Hematopoietic multipotent progenitor cell treated with erythropoietin and hydrocortisone succinate and interleukin-3 and kit ligand, for 15 days (in vitro differentiated cells): ENCODE measurements at places on chromosomes 4 and X.

DNA sequence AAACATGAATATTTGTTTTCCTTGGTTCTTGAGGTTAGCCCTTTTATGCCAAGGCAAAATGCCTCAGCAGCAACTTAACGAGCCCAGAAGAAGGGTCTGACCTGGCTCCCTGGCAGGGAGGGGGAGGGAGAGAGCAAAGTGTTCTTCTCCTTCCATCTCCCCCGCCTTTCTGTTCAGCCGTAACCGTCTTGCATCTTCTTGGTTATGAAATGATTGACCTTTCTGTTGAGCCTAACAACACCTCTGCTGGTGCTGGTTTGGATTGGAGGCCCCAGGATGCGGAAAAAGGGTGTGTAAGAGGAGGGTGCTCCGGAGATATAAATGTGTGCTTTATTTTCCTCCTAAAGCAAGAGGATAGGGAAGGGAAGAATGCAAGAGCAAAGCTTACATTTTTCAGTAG is 44.7 kb downstream of the PTTG2 start:
- no peak for DNase-seq

DNA sequence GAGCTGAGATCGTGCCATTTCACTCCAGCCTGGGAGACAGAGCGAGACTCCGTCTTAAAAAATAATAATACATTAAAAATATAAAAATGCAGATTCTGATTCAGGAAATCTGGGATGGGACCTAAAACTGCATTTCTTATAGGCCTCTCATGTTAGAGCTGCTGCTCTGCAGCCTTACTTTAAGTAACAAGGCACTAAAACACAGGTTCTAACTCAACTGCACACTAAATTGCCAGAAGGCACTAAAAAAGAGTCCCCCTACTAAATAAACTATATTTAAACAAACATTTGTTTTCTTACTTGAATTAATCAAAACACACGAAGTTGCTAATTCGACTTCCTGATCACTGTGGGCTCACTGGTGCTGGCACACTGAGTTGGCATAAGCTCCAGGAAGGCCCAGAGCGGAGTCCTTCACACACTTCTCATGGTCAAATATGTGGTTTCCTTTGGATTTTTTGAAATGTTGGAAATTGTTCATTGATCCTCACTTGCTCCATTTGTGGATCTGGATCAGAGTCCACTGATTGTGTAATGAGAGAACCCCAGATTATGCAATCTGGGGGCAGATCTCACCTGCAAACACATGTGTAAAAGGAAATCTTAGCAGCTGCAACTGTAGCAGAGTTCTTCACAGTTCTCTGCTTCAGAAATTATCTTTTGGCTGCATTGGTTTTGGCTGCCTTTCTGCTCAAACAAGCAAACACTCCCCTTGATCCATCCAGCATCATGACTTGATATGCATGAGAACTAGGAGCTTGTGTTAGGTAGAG is 59.3 kb downstream of the AFF1 start:
- DNase-seq: no peak

GRCh38 chrX:41889317-41890025 is 33.9 kb downstream of the CASK start:
- DNase-seq: no peak

GRCh38 chrX:133881007-133881406 is 104.4 kb downstream of the GPC3 start:
- DNase-seq: no peak

DNA sequence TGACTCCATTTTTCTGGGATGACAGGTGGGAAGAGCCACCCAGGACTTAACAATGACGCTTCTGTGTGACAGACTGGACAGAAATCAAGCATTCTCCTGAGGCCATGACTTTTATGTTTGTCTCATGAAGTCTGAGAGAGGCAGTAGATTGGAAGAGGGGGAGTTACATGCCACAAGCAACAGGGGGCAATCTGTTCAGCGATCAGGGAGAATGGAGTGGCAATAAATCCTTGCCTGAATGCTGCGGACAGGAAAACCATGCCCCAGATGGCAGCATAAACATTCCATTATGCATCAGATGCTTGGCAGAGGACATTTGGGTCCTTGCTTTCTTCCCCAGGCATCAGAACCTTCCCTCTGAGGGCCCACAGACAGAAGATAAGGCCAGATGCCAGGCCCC is 312.4 kb upstream of the DIPK2B start:
- DNase-seq: no peak

DNA sequence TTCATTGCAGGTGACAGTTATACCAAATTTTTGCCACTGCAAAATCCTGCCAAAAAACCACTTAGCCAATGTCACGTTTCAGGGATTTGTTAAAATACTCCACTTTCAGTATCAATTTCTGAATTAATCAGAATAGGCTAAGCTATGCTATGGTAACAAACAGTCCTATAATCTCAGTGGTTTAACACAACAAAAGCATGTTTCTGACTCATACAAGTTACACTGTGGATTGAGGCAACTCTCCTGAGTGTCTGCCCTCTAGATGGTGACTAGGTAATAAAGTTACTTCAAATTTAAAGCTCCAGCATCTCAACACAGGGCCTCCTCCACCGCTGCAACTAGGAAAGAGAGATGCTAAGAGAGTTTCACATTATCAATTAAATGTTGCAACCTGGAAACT is 23.0 kb upstream of the RADX start:
- no peak for DNase-seq

GRCh38 chrX:64205441-64205734 is at the start of gene AMER1:
Gene AMER1, minus strand, starts transcription at chrX:64205708. Its CDS starts 12,422 bp downstream, at chrX:64193286.
- no peak for DNase-seq

DNA sequence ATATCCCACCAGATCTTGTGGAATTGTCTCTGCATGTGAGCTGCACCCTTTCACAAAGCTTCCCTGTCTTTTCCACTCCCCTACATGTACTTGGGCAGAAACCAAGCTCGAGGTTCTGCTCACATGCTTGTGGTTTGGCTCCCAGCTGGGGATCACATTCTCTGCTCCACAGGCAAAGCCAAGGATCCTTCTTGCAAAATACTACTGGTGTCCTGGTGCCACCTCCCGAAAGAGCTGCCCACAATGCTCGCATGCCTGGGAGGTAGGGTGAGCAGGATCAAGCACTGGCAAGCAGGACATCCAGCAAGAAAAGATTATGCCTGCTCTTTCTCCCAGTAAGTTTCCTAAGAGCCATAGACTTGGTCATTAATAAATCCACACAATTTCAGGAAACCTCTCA is 45.1 kb upstream of the PPARGC1A start:
- no peak for DNase-seq

DNA sequence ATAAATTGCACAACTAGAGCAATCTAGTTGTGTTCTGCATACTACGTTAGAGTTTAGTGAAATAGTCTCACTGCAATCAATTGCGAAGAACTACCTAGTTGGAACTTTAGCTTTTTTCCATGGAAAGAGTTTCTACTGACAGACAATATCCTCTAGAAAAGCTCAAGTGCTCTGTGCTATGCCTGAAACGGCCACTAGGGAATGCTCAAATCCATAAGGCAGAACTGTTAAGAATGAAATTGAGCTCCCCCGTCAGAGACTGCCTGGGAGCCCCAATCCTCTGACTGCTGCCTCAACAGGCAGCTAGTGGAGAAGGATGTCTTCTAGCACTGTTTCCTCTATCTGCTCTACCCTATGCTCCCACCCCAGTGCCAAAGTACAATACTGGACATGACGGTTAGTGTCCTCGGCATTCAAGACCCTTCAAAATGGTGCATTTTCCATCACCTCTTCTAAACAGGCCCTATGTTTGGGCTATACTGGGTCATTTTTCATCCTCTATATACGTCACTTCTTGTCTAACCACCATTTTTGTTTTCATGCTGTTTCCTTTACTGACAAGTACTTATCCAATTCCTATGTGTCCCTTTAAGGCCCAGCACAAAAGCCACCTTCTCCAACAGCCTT is 35.3 kb downstream of the FRMD7 start:
- DNase-seq: peak; percentile 25

GRCh38 chr4:109010521-109010920 is 247.7 kb upstream of the ETNPPL start:
- no peak for DNase-seq

GRCh38 chrX:139770366-139770765 is 62.4 kb upstream of the MCF2 start:
- no peak for DNase-seq

- DNase-seq: no peak
These were observed 28.1 kb downstream of the SLC16A2 start for GRCh38 chrX:74449322-74449936.

DNA sequence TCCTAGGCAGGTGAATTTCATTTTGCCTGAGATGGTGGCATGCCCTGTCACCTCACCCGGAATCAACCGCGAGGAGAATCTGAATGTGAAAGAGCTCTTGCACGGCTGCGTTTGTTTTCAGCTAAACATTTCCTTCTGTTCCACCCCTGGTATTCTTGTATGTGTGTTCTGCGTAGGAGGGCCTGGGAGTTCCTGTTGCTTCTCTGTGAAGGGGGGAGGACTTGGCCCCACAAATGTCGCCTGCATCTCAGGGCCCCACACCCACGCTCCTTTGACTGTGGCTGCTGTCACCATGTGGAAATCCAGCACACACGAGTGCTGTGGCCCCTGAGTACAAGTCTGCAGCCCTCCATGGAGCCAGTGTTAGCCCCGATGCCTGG is 45.8 kb upstream of the CLCN4 start:
- no peak for DNase-seq

GRCh38 chr4:108834166-108834834 is 71.4 kb upstream of the ETNPPL start:
- DNase-seq: no peak

DNA sequence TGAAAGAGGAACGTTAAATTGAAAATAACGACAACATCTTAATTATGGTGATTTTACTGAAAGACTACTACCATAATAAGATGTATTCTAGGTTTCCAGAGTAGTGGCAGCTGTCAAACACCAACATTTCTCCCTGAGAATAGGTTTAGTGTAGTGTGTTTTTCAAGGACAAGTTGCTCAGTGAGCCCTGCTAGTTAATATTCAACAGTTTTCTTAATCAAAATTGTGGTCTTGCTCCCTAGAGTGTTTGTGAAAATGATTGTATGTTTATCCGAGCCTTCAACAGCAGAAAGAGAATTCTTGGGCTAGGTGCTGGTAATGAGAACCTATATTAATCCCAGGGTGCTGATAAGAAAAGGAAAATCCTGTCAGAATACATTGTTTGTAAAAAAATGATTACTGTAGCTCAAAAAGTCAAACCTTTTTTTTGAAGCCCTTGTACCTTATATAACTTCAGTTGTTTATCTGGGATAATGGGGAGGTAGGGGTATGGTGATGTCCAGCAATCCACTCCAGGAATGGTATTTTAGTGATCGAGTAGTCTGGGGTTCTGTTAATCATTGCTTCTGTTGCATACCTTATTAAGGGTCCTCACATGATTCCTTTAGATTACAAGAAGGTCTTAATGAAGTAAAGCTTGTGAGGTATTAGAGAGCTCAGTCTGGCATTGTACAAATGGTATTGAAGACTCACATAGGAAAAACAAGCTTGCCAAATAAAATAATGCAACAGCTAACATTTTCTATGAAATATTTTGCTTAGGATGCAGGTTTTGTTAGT is 110.7 kb downstream of the CCSER1 start:
- no peak for DNase-seq

DNA sequence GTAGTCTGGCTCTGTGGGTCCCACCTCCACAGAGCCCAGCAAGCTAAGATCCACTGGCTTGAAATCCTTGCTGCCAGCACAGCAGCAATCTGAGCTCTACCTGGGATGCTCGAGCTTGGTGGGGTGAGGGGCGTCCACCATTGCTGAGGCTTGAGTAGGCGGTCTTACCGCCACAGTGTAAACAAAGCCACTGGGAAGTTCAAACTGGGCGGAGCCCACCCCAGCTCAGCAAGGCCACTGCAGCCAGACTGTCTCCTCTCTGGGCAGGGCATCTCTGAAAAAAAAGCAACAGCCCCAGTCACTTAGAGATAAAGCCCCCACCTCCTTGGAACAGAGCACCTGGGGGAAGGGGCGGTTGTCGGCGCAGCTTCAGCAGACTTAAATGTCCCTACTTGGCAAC is 243.2 kb upstream of the POF1B start:
- no peak for DNase-seq

DNA sequence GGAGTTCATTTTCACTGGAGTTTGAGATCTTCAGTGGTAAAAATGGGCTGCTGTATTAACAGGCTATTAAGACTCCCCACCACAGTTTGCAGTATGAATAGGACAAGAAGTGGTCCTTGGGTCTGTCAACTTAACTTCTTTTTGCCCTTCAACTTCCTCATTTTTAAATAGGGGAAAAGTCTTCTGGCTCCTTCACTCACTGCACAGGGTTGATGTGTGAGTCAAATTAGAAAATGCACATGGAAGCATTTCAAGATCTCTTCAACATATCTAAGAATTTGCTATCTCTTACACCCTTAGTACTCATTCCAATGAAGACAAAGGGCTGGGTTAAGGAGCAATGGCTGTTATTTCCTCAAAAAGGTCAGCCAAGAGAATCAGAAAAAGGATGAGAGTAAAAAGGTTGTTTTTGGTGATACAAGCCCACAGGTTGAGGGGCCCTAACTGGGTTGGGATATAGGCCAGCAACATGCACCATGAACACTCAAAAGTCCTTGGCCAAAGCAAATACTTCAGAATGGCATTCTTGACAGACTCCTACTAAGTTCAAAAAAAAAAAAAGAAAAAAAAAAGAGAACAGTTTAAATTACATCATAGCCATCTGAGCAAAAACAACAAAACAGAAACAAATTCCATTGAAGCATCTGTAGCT is 13.4 kb downstream of the PDE5A start:
- no peak for DNase-seq

DNA sequence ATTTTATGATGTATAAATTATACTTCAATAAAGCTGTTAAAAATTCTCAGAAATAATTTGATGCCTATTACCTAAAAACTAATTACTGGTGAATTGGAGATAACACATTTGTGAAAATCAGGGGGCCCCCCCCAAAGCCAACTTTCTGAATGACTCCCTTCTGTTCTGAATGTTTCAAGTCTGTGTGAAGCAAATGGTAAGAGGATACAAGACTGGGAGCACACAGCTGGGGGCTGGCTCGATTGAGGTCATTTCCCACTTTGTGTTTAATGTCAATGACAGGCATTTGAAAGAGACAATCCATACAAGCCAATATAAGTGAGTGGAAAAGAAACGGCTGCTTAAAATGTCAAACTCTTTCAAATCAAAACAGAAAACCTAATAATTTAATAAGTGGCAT is 155.8 kb downstream of the SH2D1A start:
- DNase-seq: no peak

GRCh38 chr4:79272761-79273160 is 53.1 kb downstream of the NAA11 start:
- DNase-seq: no peak

- DNase-seq: no peak
These were observed 233.3 kb downstream of the AR start for GRCh38 chrX:67777148-67777547.

DNA sequence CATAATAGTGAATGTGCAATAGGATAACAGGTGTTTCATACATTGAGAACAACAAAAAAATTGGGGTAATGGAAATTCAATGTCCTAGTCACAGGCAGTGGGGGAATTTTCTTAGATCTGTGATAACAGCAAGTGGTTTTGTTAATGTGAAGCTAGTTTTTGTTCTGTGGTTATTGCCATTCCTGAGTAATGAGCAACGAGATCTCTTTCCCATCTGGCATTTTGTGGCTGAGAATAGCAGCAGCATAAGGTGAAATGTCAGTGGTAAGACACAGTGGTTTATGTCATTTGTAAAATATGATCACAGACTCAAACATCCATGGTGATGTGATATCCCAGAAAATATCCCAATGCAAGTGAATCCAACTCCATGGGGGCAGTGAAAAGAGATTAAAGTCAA is 497.5 kb downstream of the KCNIP4 start:
- DNase-seq: no peak
